ENCODE measurements at places on chromosomes 3 and 15. TPM values are rescaled to one million over a fixed set of nuclear protein-coding genes. Genes with fewer than 3 reads are reported as not detected.

DNA sequence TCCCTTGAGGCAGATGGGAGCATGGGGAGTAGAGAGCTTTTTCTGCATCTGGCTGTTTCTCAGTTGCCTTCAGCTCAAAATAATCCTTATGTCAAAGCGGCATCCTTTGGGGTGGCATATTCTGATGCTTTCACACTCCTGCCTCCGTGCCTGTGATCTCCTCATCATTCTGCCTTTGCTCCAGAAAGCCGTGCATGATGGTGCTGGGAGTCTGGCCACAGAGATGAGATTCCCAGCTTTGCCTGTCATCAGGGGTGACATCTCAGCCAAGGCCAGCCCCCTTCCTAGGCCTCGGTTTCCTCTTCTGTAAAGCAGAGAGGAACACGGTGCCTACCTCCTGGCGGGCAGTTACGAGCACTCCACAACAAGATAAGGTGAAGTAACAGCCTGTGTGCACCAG, 96.3 kb upstream of the ALDH1A3 start:
- peak; percentile 21 for DNase-seq

GRCh38 chr15:56653787-56654186, 79.5 kb downstream of the ZNF280D start:
- no peak for DNase-seq

The CFAP100 gene
- total RNA-seq: not detected

GRCh38 chr3:17905996-17906395, 163.6 kb upstream of the TBC1D5 start:
- DNase-seq: no peak

- DNase-seq: no peak
Measured at GRCh38 chr15:51970132-51970817, 1.3 kb downstream of the LEO1 start.

DNA sequence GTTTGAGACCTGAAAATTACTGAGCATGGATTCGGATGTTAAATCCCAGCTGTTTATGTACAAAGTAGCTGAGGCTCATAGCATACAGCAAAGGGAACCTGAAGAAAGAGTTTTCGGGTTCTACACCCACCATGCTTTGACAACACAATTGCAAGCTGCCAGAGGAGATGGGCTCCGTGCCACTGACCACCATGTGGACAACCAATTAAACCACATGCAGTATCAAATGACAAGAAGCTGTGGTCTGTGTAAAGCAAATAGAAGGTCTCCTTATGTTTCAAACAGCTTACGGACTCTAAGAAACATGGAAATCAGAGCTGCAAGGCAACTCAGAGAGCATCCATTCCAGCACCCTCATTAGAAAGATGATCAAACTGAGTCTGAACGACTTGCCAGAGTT, 12.9 kb downstream of the GABRB3 start:
- DNase-seq: no peak

The GOLGA8J gene
- not detected for total RNA-seq

DNA sequence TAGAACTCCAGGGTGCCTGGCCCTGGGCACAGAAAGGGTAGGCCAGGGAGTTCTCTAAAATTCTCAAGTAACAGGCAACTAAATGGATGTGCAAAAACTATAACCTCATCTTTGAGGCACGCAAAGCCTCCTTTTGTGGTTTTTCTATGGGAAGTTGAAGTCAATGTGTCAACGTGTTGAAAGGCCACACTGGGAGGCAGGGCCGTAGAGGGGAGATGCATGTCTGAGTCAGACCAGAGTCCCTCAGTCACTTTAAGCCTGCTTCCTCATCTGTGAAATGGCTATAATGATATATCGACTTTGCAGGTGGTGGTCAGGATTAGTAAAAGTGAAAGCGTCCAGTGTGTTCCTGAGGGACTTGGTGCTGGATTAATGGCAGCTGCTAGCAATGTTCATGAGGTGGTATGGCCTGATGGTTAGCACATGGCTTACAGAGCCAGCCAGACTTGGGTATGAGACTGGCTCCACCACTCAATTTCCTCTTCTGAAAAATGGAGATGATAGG, 17.0 kb downstream of the TGM5 start:
- no peak for DNase-seq

The GPR87 gene
- 14.7 TPM for total RNA-seq

DNA sequence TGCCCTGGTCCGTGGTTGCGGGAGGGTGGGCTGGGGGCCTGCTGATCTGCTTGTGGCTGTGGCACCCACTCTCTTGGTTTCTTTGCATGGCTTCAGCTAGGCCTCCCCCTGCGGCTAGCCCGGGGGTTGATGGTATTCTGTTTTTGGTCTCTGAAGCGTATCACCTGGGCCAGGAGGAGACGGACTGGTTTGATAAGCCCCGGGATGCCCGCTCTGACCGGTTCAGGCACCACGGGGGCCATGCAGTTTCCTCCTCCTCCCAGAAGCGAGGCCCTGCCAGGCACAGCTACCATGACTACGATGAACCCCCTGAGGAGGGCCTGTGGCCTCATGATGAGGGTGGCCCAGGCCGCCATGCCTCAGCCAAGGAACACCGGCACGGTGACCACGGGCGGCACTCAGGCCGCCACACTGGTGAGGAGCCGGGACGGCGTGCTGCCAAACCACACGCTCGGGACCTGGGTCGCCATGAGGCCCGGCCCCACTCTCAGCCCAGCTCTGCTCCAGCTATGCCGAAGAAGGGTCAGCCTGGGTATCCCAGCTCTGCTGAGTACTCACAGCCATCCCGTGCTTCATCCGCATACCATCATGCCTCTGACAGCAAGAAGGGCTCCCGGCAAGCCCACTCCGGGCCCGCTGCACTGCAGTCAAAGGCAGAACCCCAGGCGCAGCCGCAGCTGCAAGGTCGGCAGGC, 11.3 kb upstream of the APEH start:
- DNase-seq: no peak

- no peak for DNase-seq
Measured at GRCh38 chr15:77487888-77488287, 67.2 kb downstream of the HMG20A start.

GRCh38 chr3:155443815-155444214, 150.3 kb upstream of the STRIT1 start:
- no peak for DNase-seq

GRCh38 chr3:65607101-65607500, 431.6 kb downstream of the MAGI1 start:
- no peak for DNase-seq

DNA sequence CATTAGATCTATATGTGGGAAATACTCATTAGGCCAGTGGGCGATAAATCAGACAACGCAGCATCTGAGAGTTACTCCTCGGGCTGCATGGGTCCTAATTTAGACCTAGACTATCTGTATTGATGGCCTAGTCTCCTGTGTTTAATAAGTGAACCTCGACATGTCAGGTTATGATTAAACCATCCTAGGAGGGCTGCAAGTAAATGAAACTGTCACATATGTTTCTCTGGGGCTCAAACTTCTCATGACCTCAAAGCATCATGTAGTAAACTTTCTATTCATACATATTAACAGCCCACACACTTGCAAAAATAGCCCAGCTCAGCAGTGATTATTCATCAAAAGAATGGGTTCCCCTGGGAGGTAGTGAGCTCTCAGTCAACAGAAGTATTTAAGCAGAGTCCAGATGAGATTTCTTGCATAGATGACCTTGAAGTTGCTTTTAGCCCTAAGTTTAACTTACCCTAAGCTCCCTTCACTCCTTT, 51.6 kb downstream of the RAB11A start:
- DNase-seq: no peak

DNA sequence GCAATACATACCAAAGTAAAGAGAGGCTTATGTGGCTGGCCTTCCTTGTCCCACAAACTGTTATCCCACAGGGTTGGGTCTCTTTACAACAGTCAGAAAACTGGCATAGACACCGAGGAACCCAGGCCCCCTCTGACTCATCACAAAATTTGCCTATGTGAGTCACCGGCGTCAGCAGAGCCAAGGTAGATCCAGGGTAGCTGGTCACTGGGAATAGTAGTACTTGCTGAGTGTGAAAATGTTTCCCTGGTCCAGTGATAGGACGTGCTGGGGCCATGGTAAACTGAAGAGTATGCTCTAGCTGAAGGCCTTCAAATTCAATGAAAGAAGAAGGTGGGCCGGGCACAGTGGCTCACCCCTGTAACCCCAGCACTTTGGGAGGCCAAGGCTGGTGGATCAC, 27.1 kb upstream of the SKIL start:
- no peak for DNase-seq

GRCh38 chr3:28228623-28229022, 12.8 kb upstream of the CMC1 start:
- DNase-seq: no peak

- DNase-seq: no peak
Measured at GRCh38 chr3:10194328-10195071, 29.8 kb downstream of the IRAK2 start.

The GOLGA6A gene
- 3.9 TPM for total RNA-seq

The GBE1 gene
- 23.3 TPM for total RNA-seq

DNA sequence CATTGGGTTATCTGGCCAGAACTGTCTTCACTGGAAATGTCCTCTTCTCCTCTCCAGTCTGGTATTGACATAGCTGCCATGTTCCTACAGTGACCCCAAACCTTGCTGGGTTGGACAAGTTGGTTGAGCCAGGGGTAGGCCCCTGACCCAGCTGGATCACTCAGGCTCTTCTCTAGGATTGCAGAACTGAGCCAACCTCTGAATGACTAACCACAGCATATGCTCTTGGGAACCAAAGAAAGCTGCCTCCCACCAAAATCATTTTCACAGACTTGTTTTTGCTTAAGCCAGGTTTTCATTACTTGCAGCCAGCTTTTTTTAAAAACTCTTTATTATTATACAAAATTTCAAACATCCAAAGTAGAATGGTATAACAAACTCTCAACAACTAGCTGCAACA, 41.4 kb downstream of the FSIP1 start:
- DNase-seq: no peak

GRCh38 chr3:35144011-35144410, 495.3 kb upstream of the ARPP21 start:
- DNase-seq: no peak

DNA sequence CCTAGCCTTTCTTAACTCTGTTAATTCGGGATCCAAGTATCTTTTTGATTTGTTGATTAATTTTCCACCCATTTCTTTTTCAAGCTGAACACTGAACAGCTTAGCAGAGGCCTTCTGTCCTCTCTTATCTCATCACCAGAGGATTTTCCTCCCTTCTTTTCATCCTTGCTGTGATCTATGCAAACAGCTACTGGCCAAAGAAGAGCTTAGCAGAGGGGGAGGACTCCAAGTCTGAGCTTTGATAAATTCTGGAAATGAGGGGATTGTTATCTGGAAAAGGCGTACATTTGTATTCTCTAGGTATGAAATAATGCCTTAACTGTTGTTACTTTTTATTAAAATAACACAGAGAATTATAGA, 13.4 kb downstream of the DZIP3 start:
- no peak for DNase-seq

The FAM3D gene
- 1.2 TPM for total RNA-seq

The MYZAP gene
- 14.6 TPM for total RNA-seq

The STRIT1 gene
- total RNA-seq: not detected

Measured in suprapubic skin (tissue), 4 donors.